Activated T-helper 1 cell treated with anti-CD3 and anti-CD28 coated beads, Interleukin-12 subunit alpha, Interleukin-12 subunit beta, Interleukin-2, Interleukin-4 antibody, amounts not matched to agents 30 ng/mL and 10 ng/mL and 1 ng/mL, durations not matched to agents 14 hours and 24 hours and 36 hours (primary cell): ENCODE measurements at places on chromosomes 1 and 21. TPM values are rescaled to one million over a fixed set of nuclear protein-coding genes. Genes with fewer than 3 reads are reported as not detected.

GRCh38 chr21:30990514-30991262, 47.6 kb downstream of the KRTAP19-8 start:
- H3K4me1 ChIP-seq: peaks cover 6% of the 10 kb centered on the region
- H3K27ac ChIP-seq: no peak overlapping the region
- H3K36me3 ChIP-seq: no peaks in the 10 kb centered on the region
- H3K4me3 ChIP-seq: no peak overlapping the region
- DNase-seq: no peak
- peaks cover 4% of the 10 kb centered on the region for H3K27me3 ChIP-seq

The WNT2B gene
- total RNA-seq: 0.05 and 0.10 TPM in 2 replicates

- H3K4me1 ChIP-seq: peaks cover 13% of the 10 kb centered on the region
- H3K36me3 ChIP-seq: no peaks in the 10 kb centered on the region
- DNase-seq: no peak
- H3K27ac ChIP-seq: no peak overlapping the region
Observed at GRCh38 chr1:157157501-157158190, 19.5 kb upstream of the ETV3 start.

- DNase-seq: no peak
- no peak overlapping the region for H3K27ac ChIP-seq
- no peaks in the 10 kb centered on the region for H3K36me3 ChIP-seq
- H3K4me1 ChIP-seq: no peaks in the 10 kb centered on the region
- H3K4me3 ChIP-seq: no peak overlapping the region
- H3K27me3 ChIP-seq: no peaks in the 10 kb centered on the region
Observed at GRCh38 chr21:33761441-33762036, 119.2 kb downstream of the ITSN1 start.

The LHX8 gene
- not detected in 2 replicates for total RNA-seq

The NUDT4B gene
- total RNA-seq: 0.66 and 1.2 TPM in 2 replicates

DNA sequence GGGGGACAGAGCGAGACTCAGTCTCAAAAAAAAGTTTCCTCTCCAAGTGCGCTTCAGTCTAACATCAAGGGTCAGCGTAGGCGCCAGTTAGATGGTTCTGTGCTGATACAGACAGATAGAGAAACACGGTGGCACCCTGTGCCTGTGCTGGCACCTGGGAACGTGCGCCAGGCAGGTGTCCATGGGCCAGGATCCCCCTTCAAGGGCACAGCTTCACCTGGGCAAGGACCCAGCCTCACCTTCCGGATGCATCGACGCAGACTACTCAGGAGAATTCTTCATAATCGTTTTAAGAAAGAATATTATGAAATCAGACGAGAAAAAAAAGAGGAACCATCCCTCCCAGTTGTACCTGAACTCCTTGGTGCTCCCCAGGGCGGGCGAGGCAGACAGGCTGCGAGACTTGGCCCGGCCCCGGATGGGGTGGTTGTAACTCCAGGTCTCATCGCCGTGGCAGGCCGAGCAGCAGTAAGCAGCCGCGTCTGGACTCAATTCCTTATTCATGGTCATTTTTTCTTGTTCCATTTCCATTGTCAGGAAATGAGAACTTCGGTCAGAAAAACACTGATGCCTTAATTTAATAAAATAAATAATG, 13.3 kb downstream of the NADK start:
- no peak overlapping the region for H3K27ac ChIP-seq
- no peak overlapping the region for H3K4me3 ChIP-seq
- H3K36me3 ChIP-seq: peaks cover 23% of the 10 kb centered on the region
- H3K27me3 ChIP-seq: no peaks in the 10 kb centered on the region

GRCh38 chr1:184739070-184739469, 15.6 kb downstream of the EDEM3 start:
- H3K36me3 ChIP-seq: peaks cover 19% of the 10 kb centered on the region
- peaks cover 16% of the 10 kb centered on the region for H3K4me1 ChIP-seq
- no peak overlapping the region for H3K4me3 ChIP-seq

- H3K27ac ChIP-seq: no peak overlapping the region
- no peaks in the 10 kb centered on the region for H3K4me1 ChIP-seq
- H3K36me3 ChIP-seq: no peaks in the 10 kb centered on the region
- no peak overlapping the region for H3K4me3 ChIP-seq
Observed at GRCh38 chr1:107003972-107004371, 52.5 kb upstream of the PRMT6 start.
